SW 1271 (cell line): ENCODE measurements at places on chromosomes 7 and 10.

DNA sequence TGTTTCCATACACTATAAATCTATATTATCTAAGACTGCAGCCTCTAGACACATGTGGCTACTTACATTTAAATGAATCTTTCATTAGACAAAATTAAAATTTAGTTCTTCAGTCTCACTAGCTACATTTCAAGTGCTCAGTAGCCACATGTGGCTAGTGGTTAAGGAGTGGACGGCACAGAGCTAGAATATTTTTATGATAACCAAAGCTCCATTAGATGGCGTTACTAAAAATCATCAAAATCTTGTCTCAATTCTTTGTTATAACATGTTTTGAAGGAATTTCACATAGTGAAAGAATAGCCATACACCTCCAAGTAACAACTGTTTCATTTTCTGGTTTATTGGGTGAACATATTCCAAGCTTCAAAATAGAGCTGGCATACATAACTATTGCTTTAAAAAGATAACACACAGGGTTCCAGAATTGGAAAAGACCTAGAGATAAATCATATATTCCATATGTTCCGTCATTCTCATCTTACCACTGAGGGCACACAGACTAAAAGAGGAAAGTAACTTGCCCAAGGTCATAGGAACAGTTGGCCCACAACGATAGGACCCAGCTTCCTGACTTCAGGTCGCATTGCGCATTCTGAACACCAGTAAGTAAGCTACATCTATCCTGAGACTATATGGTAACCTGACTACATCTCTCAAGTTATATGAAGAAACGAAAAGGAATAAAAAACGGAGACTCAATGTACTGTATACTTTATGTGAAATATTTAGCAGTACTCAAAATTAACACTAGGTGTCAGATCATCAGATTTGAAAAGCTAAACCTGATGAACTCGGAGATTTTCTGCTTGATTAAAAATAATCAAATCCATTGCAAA lies 66.6 kb downstream of the CAV1 start:
- no peak for DNase-seq

DNA sequence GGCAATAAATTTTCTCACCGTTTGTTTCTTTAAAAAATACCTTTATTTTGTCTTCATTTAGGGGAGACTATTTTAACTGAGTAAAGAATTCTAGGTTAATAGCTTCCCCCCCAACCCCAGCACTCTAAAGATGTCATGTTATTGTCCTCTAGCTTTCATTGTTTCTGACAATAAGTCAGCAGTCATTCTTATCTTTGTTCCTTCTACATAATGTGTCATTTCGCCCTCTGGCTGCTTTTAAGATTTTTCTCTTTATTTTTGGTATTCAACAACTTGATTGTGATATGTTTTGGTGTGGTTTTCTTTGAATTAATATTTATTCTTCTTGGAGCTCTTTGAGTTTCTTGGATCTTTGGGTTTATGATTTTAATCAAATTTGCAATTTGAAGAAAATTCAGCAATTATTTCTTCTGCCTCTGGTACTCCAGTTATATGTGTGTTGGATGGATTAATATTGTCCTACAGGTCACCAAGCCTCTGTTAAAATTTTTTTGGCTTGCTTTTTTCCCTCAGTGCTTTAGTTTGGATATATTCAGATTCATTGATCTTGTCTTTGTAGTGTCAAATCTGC lies 64.6 kb upstream of the ELN start:
- peak; percentile 10 for DNase-seq

DNA sequence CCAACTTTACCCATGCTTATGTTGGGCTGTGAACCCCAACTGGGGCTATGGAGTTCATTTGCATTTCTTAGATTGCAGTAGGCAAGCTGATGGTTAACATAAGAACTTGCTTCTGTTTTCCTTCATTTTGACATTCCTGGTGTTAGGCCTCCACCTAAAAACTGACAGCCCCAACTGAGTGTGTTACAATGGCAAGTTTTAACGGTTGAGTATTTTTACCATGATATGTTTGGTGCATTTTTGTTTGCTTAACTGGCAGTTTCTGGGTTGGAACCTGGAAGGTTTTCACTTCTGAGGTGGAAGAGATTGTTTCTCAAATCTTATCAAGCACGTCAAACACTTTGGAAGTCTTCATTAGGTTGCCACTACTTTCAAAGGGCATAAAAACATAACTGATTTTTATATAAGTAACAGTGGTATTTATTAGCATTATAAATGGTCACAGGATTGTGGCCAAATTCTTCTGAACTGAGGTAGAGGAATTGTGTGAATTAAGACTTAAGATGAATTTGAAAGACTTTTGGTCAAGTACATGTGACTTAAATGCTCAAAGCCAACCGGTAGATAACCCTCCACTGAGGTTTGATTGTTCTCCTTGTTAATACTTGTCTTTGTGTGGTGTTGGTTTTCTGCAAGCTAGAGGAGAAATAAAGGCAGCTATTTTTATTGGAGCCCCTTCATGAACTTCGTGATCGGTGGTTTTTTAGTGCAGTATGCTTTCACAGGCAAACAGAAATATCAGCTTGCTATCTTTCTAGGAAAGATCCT lies 2.8 kb downstream of the BMI1 start:
- no peak for DNase-seq

- DNase-seq, result no peak
These were observed 44.9 kb downstream of the ARHGAP21 start for GRCh38 chr10:24678757-24679156.

DNA sequence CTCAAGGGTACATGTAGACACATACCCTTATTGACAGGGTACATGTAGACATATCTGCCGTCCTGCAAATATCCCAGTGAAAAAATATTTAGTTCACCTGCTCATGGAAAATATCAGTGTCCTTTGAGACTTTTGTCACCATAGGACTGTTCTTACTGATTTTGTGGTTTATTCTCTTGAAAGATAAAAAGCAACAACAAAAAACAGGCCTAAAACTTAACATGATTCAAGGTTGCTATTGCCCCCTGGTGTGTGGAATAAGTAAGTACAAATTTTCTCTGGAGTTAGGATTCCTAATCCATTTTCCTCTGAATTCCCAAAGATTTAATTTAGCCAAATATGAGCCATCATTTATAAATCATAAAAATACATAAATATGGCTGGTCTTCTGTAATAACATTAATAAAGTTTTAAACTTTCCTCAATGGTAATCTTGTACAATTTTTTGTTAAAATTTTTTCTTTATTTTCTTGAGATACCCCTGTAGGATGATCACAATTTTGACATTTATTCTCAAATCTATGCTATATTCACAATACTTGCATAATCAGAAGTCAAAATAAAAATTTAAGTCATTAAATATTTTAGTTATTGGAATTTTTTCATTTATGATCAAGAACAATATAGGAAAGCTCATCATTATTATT lies 741.4 kb upstream of the POT1 start:
- peak; percentile 22 for DNase-seq

GRCh38 chr10:75402486-75403143 lies 1.1 kb upstream of the ZNF503 start:
- peak; percentile 57 for DNase-seq

GRCh38 chr7:24879291-24879690 lies 100.7 kb downstream of the OSBPL3 start:
- DNase-seq, result no peak

DNA sequence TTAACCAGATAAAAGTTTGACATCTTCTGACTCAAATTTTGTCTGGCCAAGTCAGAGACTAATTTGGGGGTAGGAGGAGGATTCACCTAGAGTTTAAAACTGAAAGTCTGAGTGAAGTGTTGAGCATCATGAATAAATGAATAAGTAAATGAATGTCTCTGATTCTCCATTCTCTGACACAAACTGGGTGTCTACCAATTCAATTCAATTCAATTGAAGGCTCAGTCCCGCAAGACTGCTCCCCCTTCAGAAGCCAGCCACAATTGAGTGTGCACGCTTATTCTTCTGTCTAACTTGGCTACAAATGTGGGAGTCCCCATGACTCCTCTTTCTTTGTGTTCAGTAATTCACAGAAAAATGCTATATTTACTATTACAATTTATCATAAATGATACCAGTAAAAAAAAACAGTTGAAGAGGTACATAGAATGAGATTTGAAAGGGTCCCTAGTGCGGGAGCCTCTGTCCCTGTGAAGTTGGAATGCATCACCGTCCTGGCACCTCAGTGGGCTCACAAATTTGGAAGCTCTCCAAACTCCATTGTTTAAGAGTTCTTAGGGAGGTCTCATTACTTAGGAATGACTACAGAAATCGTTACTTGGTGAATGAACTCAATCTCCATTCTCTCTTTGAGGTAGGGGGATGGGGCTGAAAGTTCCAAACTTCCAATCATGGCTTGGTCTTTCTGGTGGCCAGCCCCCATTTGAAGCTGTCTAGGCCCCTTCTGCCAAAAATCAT lies 243.7 kb upstream of the PHYHIPL start:
- DNase-seq, result no peak

DNA sequence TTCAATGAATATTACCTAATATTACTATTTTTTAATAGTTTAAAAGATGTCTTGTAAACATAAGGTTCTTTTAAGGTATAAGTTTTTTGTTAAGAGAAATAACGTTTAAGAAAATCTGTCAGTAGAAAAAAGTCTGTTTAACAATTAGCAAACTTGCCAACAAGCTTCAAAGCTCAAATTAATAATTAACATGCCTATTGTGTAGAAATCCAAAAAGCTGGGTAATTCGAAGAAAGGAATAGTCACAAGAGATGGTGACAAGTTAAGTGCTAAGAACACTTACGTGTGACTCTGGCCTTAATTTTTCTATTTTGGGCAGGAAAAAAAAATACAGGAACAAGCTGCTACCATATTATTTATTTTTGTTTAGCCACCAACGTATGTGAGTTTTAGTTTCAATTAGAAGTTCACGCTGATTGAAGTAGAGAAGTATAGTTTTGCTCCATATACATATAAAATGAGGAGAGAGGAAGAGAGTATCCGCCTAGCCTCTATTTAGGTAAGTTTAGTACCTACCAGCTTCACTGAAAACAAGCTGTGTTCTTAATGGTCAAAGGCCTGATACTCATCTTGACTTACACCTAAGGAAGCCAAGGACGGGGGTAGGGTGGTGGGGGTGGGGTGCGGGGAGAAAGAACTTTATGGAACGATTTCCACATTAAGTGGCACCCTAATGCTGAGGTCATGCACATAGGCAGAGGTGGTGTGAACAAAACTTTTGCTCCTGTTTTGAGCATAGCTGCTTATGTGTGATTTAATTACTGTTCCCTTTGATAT lies 43.4 kb upstream of the AGBL3 start:
- DNase-seq, result no peak

DNA sequence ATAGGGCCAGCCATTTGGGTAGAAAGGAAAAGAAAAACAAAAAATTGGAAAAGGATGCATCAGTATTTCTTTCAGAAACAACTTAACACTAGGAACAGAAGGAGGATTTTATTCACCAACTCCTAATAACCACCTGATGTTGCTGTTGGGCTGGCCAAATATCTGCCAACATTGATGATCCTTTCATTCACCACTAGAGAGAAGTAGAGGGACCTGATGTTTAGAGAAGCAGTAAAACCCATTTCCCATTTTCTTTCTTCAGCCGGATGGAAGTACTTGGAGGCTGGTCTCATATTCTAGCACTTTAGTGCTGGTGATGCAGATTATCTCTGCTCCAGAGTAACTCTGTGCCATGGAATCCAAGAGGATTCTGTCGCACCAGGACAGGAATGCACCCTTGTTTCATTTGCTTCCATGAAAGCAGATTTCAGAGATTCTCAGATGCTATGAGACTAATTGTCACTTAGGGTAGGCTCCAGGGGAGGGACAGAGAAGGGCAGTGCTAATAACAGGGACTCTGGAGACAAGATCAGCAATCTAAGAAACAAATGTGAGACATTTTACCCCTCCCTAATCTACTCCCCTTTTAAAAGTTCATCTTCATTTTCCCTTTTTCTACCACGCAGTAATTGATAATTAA lies 3.1 kb downstream of the KLLN start:
- peak; percentile 74 for DNase-seq

DNA sequence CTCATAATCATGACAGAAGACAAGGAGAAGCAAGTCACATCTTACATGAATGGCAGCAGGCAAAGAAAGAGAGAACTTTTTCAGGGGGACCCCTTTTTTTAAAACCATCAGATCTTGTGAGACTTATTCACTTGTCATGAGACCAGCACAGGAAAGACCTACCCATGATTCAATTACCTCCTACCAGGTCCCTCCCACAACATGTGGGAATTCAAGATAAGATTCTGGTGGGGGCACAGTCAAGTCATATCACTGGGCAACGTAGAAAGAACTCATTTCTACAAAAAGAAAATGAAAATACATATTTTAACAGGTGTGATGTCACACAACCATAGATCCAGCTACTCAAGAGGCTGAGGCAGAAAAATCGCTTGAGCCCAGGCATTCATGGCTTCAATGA lies 304.1 kb downstream of the IPMK start:
- DNase-seq, result no peak

- no peak for DNase-seq
These were observed 427.0 kb downstream of the PHTF2 start for GRCh38 chr7:78225534-78225933.

GRCh38 chr10:117617659-117618058 lies 75.1 kb downstream of the EMX2 start:
- no peak for DNase-seq
